ENCODE measurements at places on chromosomes 16 and 17.

DNA sequence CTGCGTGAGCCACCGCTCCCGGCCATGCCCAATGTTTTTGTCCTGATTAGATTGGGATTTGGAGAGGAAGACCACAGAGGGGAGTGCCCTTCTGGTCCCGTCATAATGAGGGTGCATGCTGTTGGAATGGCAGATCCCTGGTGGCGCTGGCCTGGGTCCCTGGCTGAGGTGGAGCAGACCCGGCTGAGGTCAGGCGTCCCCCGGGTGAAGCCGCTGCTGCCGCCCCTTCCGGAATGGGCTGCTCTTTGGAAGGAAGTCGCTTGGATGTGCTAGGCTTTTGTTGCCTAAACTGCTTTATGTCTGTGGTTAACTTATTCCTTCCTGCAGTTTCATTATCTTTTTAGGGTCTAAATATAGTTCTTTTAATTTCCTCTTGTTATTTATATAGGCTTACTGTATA is 120.3 kb upstream of the CHMP6 start:
- DNase-seq, result no peak

GRCh38 chr16:56275076-56275475 is 83.8 kb downstream of the GNAO1 start:
- DNase-seq, result no peak

DNA sequence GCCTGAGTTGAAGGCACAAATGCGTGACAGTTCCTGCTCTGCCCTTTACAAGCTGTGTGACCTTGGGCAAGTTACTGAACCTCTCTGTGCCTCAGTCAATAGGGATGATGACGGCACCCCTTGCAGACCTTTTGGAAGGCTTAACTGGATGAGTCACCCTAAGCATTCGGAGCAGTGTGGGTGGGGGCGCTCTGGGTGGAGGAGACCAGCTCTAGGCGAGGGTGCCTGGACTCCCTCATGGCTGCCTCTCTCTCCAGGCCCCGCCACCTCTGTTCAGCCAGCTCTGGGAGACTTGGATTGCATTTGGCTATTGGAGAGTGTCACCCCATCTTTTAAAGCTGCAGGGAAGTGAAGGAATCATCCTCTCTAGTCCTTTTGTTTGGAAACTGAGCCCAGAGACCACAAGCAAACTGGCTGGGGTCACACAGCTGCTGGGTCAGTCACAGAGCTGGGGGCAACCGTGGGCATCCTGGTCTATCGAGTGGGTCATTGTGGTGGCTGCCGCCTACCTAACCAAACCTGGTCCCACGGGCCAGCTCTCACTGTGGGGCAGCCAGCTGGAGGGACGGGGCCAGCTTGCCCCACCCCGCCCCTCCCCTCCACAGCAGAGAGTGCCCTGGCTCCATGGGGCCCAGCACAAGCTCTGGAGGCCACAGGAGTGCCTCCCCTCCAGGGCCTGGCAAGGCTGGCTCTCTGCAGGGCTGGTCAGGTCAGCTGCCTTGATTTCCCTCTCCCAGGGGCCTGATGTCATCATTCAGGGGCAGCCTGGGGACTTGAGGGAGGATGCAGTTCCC is 20.2 kb upstream of the GSE1 start:
- no peak for DNase-seq

- no peak for DNase-seq
These were observed 194.7 kb upstream of the CIBAR2 start for GRCh38 chr16:85306793-85307551.

DNA sequence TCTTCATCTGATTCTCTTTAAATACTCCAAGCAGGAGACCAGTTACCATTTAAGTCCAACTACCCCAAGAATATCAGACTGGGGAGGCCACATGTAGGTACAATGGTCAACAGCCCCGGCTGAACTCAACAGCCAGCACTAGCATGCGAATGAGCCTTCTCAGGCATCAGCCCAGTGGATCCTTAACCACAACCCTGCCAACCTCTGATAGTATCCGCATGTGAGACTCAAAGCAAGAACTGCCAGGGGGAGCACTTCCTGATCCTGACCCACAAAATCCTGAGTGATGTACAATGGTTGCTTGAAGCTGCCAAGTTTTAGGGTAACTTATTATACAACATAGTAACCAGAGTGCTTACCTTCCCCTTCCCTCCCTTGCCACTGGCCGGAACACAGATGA is 4.0 kb downstream of the PYY start:
- no peak for DNase-seq

GRCh38 chr17:38703742-38704605 is 1.1 kb upstream of the MLLT6 start:
- no peak for DNase-seq

GRCh38 chr17:80799538-80800480 is 191.8 kb upstream of the CHMP6 start:
- DNase-seq, result no peak

GRCh38 chr17:68302666-68303065 is 11.4 kb downstream of the ARSG start:
- no peak for DNase-seq

DNA sequence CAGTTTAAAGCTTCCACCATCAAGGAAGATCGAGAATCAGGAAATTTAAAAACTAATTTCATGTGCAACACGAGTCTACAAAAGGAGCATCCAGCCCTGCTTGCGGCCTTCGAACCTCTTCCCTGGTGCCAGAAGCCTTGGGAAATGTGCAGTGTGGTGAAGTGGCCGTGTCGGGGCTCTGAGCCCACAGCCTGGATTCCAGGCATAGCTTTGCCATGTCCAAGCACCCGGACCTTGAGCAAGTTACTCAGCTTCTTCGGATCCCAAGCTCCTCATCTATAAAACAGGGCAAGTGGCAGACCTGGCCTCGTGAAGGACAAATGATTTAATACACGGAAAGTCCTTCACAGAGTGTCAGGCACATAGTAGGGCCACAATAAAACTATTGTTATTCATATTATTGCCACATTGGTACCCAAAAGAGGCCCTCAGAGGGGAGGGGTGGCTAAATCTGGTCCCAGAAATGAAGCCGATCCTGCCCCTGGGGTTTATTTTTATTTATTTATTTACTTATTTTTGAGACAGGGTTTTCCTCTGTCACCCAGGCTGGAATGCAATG is 34.8 kb downstream of the COTL1 start:
- DNase-seq, result no peak

- peak; percentile 41 for DNase-seq
These were observed 27.6 kb downstream of the STAT5B start for GRCh38 chr17:42248351-42249179.

DNA sequence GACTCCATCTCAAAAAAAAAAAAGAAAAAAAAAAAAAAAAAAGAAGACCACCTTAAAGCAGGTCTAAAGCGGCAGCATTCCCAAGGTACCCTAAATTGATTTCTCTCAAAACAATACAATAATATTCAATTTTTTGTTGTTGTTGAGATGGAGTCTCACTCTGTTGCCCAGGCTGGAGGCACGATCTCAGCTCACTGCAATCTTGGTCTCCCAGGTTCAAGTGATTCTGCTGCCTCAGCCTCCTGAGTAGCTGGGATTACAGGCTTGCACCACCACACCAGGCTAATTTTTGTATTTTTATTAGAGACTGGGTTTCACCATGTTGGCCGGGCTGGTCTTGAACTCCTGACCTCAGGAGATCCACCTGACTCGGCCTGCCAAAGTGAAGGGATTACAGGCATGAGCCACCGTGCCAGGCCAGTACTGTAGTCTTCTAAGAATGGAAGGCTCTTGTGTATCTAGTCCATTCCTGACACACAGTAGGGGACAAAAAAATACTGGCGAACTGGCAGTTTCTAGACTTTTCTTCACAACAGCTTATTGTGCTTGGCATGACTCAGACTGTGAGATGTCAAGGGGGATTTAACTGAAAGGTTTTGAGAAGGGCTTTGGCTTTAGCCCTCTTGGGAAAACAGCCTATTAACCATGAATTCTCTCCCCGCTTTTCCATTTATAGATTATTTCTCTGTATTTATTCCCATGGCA is 17.3 kb downstream of the CDR2 start:
- DNase-seq, result no peak

Measured in fibroblast of skin of left biceps (primary cell).